ENCODE measurements at places on chromosomes 4 and X.
A peak's percentile ranks its signal among the peaks of the same experiment; 100 is the strongest.

DNA sequence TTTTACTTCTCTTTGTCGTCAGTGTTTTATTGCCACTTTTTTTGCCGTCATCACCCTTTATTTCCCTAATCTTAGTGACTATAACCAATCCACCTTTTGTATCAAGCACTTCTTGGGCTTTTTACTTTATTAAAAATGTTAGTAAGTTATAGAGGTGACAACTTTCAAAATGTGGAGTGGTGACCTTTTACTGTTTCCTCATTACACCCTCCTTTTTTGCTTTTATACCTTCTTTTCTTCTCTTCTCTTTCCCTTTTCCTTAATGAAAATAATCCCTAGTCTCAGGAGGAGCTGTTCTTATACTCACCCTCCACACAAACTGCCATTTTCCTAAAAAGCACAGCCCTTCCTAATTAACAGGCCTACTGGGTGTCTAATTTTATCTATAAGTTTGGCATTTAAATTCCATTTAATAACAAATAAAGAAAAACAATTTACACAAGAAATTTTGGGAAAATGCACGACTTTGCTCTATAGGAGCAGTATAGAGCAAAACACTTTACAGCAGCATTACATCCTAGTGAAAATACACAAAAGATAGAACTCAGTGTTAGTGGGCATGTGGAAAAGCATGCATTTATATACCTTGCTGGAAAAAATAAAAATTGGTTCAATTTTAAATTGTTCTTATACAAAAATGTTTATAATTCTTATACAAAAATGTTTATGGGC is 27.3 kb downstream of the BBS12 start:
- no peak for DNase-seq

DNA sequence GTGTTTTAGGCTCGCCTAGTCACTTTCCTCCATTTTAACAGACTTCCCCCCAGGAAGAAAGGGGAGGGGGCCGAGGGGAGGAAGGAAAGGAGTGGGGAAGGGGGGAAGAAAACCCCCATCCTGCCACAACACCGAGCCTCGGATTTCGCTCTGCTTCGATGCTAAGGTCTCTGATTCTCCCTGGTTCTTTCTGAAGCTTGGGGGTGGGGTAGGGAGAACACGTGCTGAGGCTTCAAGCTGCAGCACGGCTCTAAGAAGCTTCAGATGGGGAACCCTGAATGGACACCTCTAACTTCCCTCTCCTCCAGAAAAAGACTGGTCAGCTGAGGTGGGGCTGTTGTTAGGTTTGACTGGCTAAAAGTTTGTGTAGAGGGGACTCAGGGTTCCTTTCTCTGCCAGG is 61.8 kb downstream of the RHOH start:
- no peak for DNase-seq

GRCh38 chr4:17708992-17709762 is 72.2 kb downstream of the FAM184B start:
- no peak for DNase-seq

- DNase-seq, result no peak
Observed at GRCh38 chr4:56764775-56765174, 56.7 kb downstream of the SPINK2 start.

DNA sequence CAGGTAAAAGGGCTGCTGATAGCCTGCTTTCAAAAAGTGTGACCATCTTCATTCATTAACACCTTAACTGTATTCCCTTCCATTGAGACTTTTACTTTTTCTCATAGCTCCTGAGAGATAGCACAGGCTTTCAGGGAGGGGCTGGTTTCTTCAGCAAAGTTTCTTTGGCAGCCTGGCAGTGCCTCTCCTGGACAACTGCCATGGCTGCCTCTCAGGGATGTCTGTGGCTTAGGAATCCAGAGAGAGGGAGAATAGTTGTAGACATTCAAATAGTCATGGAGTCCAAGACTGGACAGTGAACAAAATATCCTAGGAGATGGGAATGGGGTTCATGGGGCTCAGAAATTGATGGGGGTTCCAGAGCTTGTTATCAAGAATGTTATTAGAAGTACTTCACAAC is 81.1 kb downstream of the FAM47B start:
- no peak for DNase-seq

DNA sequence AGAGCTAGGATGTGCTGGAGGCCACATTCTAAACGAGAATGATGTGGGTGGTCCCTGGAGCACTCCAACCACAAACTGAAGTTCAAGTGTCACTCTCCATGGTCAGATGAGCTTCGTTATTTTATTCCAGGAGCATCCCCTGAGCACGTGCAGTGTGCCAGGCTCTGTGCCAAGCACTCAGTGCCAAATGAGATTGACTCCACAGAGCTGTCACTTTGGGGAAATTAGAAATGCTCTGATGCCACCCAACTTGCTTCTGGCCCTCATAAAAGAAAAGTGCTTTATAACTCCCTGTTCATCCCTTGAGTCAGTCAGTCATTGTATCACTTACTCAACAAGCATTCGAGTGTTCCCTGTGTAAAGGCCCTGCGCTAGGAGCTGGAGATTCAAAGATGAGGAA is 91.2 kb downstream of the RTL5 start:
- no peak for DNase-seq

DNA sequence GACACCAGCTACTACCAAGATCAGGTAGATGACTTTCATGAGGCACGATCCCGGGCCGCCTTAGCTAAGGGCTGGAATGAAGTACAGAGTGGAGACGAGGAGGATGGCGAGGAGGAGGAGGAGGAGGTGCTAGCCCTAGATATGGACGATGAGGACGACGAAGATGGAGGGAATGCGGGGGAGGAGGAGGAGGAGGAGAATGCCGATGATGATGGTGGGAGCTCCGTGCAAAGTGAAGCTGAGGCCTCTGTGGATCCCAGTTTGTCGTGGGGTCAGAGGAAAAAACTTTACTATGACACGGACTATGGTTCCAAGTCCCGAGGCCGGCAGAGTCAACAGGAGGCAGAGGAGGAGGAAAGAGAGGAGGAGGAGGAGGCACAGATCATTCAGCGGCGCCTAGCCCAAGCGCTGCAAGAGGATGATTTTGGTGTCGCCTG is 481 bp downstream of the UTP3 start:
- no peak for DNase-seq

DNA sequence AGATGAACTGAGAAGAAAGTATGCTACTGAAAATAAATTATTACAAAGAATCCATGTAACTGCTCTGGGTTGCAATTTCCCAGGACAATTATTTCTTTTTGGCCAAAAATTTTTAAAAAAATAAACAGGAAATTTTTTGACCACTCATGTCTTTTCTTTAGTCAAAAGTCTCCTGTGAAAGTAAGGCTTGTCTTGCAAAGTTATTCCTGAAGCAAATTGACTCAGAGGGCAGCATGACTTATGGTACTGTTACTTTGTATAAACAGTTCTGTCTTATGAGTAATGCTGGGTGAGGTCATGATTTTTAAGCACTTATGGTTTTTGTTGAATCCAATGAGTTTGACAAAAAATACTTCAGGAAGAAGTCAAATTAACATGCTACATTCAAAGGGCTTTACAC is 292.8 kb upstream of the ARSJ start:
- no peak for DNase-seq

DNA sequence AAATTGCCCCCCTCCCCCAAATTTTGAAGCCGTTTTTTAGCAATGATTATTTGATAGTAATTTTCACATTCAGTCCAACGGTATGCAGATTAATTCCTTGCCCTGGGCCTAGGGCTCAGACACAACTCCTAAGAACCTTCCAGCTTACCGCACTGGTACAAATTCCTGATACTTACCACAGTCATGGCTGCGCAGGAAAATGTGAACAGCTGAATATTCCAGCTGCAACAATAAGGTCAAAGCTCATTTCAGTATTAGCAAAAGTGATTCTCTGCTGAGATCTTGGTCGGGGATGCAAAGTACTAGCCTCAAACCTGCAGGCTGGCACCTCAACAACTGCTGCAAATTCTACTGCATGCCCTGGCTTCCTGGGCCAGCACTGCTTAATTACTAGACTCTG is 3.0 kb downstream of the ATP11C start:
- no peak for DNase-seq

GRCh38 chrX:10529344-10529743 is 91.0 kb downstream of the MID1 start:
- DNase-seq, result no peak

DNA sequence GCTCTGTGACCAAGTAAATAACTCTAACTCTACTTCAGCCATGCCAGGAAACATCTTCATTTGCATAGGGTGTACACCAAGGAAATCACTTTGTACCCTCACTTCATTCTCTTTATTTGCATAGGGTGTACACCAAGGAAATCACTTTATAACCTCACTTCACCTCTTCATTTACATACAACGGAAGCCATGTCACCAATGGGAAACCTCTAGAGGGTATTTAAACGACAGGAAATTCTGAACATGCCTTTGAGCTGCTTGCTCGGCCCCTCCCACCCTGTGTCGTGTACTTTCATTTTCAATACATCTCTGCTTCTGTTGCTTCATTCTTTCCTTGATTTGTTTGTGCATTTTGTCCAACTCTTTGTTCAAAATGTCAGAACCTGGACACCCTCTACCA is 848.1 kb upstream of the FRG1 start:
- no peak for DNase-seq

GRCh38 chr4:113781439-113782040 is 20.0 kb upstream of the CAMK2D start:
- DNase-seq, result no peak

DNA sequence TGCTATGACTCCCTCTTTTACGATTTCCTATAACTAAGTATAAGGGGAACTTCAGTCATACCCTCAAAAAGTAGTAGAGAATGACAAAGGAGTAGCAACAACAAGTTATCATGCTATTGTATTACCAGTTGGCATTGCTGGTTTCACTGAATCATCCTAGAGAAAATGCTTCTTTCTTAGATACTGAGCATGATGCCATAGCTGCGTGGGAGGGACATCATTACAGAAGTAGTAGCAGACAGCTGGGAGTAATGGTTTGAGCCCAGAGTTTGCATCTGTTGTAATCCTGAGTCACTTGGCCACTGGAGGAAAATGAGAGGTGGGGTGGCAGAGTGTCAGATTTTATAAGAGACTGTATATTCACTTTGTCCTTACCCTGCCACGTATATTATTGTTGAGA is 38.6 kb downstream of the MTMR1 start:
- DNase-seq, result peak; percentile 13

GRCh38 chr4:74228691-74229640 is 71.0 kb downstream of the MTHFD2L start:
- DNase-seq, result peak; percentile 70

DNA sequence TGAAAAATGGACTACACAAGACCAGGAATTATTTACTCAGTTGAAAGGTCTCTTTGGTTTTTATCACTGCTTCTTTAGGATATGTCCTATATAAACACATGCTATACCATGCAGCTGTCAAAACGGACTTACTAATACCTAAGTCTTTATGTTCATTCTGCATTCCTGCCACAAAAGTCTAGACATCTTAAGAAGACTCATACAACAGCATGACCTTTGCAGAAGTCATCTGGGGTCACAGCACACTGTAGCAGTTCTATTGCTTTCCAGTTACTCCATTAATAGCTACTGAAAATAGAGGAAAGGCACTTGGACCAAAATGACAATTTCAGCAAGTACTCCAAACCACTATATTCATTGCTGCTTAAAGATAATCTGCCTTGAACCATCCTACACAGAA is 53.2 kb downstream of the DDX60 start:
- DNase-seq, result no peak

DNA sequence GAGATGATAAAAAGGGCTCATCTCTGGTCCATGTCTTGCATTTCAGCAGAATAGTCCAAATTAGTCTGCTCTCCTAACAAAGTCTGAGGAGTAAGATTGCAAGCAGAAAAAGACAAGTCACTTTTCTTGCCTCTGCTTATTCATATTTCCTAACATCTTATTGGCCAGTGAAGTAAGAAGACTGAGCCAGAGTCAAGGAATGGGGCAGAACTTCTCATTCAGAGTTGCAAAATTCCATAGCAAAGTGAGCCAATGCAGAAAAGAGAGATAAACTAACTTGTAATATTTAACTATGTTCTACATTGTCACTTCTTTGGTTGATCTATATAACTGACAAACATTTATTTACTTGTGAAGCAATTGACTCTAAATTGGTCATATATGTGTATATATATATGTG is 2304.0 kb downstream of the ARAP2 start:
- DNase-seq, result no peak

DNA sequence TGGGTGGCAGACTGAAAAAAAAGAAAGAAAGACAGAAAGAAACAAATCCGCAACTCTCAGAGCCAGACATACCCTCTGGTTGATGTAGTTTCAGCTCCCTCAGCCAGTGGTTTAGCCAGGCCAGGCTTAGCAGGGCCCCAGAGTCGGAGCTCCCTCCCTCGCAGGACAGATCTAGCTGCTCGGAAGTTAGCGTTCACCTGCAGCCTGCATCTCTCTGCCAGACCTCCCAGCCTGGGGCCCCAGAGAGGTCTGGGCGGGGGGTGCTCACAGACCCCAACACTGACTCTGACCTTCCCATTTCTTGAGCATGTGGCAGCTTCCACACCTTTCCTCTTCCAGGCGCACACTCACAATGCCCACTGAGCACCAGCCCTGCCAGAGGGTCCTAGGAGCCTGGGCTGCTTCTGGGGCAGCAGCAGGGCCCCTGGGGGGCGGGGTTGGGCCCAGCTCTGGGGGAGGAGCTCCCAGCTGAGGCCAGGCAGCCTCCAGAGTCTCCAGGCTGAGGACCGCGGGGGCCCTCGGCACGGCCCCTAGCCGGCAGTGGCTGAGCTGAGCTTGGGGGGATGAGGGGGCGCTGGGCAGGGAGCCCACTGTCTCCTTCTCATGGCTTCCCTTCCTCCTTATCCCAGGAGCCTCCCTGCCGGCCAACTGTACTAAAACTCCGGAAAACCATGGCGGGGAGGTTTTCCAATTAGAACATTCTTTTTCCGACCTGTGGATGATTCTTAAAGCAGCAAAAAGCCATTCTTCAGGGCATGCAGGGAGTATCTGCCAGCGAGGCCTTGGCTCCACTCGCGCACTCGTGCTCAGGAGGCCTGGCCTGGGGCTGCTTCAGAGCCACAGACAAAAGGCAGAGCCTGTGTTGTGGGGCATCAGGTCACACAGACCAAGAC is 4.6 kb upstream of the ZNF185 start:
- DNase-seq, result no peak

DNA sequence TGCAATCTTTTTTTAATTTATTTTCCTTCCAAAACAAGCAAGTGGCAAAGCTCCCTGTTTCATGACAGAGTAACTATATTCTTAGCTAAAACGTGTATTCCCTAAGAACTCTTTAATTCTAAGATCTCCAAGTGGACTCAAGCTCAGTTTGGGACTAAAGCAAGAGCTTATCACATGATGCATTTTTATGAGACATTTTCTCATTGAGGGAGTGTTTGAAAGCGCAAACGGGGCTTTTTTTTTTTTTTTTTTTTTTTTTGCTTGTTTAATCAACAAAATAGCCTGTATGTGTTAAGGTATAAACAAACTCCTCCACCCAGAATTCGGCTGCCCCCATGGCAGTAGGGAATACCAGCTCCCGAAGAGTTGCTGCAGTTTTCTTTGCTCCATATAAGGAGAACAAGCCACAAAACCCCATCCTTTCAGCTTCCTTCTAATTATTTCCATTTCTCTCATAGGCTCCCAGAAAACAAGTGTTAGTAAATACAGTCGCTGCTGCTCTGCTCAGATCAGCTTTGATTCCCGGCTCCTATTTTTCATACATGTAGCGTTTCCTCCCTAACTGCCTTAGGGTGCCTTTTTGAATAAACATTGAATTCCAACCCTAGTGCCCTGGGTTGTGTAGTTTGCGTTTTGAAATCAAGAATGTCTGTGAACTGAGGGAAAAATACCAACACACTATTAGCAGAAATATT is 669 bp upstream of the PPARGC1A start:
- no peak for DNase-seq
